ENCODE measurements at places on chromosomes 7 and 10.

DNA sequence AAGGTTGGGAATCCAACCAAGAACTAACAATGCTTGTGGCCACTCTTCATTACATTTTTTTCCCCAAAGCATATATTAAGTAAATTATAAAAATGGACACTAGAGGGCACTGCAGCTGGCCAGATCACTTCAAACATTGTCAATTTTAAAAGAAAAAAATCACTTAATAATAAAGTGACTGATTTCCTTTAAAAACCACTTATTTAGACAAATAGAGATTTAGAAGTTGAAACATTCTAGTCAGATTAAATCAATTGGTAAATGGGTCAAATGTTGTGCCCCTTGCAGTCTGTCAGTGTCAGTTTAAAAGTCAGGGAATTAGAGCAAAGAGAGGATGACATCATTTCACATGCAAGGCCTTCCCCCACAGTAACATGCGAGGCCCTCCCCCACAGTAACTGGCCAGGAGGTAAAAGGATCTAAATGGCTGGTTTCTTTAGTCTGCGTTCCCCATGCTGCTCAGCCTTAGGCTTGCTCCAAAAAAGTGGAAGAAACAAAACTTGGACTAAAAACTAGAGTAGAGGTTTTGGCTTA is 177.9 kb downstream of the SKAP2 start:
- DNase-seq: no peak

DNA sequence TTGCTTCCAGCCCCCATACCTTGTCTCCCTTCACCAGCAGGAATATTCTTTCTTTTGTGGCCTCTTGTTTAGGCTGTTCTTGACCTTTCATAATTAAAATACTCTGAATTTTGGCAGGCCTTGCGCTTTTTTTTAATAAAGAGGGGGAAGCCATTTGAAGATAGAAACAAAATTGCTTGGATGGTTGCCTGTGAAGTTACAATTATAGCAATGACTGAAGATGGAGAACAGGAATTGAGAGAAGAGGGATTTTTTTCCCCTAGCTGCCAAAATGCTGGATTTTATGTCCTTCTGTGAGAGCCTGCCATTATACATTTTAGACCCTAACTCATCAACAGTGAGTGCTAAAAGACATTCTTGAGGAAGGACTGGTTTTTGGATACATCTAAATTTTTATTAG is 24.8 kb downstream of the FGFBP3 start:
- no peak for DNase-seq

DNA sequence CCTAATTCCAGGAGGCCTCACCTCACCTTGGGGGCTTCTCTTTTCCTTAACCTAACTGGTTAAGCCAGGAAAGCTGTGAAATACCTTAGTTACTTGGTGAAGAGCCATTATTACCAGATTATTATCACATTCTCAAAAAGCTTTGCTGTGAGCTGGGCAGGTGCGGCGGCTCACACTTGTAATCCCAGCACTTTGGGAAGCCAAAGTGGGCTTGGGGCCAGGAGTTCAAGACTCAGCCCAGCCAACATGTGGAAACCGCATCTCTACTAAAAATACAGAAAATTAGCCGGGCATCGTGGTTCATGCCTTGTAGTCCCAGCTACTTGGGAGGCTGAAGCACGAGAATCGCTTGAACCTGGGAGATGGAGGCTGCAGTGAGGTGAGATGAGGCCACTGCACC is 102.4 kb upstream of the KLF6 start:
- no peak for DNase-seq

DNA sequence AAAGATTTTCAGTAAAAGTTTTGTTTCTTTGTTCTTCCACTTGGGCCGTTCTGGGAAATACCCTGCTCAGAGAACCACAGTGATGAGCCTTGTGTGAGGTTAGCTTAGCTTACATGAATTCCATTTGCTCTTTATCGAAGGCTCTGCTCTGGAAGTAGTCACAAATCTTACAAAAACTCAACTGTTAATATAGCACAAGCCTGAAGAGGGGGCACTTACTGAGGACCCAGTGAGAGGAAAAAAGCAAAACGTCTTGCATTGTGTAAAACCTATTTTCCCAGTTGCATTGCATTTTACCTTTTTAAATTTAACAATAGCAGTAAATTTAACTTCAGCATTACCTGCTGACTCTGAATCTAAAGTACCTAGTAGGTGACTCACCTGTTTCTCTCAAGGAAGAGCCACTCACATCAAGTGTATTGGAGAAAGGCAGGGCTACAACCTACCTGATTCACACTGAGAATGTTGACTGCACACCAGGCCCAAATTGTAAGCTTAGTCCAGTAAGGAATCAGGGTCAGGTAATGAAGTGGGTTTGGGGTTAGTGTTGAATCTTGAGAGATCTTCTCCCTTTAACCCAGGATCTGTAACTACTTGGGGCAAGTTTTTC is 42.3 kb downstream of the PPP1R17 start:
- no peak for DNase-seq

DNA sequence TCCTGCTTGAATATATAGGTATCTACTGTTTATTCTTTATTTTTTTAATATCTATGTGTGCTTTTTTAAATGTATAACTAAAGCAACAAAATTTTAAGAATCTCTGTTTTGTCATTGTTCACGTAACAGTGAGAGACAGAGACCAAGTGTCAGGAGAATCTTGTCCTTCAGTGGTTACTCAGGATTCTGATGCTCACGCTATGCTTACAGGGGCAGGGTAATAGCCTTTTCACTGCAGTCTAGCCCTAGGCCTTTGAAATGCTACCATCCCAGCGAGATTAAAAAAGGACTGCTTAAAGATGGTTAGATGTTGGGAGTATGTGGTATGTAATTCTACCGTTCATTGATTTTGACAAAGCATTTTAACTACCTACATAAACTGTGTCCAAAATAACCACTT is 71.6 kb upstream of the EGFR start:
- no peak for DNase-seq

- DNase-seq: no peak
Observed at GRCh38 chr10:120098232-120098930, 205.9 kb downstream of the SEC23IP start.

- no peak for DNase-seq
Observed at GRCh38 chr10:87918254-87918859, 54.9 kb downstream of the PTEN start.

DNA sequence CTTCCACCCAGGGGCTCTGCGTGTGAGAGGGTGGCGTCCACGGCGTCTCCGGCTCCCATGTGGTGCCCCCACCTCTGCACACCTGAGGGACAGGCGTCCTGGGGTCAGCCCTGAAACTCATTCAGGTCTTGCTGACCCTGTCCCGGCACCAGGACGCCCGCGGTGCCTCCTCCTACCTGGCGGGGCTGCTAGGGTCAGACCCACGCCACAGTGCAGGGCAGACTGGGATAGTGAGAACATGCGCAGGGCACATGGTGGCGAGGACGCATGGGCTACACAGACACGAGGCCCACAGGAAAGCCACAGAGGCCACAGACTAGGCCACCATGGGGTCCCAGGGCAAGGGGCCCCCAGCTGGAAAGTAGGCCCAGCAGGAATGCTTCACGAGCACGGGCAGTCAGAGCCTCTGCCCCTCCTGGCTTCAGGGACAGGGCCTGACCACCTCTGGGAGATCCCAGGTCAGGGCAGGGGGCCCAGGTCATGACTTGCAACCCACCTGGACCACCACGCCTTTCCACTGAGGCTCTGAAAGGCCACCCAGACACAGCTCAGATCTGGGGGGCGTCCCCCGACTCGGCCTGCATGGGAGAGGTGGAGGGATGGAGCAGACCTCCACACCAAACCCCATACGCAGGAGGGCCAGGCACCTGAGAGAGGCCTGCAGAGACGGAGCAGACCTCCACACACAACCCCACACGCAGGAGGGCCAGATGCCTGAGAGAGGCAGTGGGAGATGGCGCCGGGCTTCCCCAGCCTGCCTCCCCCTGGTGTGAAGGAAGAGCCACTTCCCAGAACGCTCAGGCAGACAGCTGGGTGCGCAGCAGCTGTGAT is 188.6 kb downstream of the ELFN1 start:
- no peak for DNase-seq

DNA sequence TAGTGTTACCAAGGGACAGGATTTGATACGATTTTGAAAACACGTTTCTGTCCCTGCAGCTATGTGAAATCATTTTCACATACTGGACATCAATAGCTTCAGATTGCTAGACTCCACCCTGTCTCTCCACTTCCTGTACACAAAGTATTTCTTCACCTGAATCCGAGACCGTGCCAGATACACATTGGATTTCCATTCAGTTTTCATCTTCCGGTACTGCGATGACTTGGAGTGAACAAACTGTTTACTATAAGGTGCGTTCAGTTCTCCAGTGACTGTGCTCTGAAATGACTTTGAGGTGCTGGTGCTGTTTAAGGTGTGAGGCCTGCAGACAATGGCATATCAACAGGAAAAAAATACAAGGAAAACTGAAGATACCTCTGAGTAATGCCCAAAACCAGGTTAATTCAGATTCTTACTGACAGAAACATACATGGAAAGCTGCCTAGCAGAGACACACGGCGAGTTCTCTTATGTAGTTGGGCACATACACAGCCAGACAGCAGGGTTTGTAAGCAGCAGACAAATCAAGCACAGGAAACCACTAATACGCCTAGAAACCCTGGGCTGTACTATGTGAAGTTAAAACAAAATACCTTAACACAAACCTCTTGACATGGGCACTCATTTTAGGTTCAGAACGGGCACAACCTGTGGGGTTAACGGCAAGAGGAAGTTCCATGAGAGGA is 119.2 kb downstream of the GALNT11 start:
- no peak for DNase-seq

- DNase-seq: no peak
Observed at GRCh38 chr7:43118313-43118712, 5.9 kb downstream of the HECW1 start.

DNA sequence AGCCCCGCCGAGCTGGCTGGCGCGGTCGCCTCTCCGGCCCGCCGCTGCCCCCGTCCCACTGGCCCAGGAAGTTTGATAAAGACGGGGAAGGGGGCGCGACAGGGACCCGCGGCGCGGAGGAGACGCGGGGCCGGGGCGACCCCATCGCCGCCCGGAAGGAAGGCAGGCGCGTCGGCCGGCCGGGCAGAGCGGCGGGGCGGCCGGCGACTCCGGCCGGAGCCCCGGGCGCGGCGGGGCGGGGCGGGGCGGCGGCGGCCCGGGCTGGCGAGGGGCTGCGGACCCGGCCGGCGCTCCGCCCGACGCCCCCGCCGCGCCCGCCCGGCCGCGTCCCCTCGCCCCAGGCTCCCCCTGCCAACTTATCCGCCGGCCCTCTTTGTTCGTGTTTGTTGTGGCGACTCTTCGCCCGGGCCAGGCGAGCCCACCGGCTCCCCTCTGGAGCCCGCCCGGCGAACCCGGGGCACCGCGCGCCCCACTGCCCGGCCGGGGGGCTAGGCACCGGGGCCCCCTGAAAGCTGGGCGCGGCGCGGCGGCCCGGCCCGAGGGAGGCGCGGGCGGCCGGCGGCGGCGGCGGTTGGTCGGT is 571 bp downstream of the KDM7A start:
- no peak for DNase-seq

DNA sequence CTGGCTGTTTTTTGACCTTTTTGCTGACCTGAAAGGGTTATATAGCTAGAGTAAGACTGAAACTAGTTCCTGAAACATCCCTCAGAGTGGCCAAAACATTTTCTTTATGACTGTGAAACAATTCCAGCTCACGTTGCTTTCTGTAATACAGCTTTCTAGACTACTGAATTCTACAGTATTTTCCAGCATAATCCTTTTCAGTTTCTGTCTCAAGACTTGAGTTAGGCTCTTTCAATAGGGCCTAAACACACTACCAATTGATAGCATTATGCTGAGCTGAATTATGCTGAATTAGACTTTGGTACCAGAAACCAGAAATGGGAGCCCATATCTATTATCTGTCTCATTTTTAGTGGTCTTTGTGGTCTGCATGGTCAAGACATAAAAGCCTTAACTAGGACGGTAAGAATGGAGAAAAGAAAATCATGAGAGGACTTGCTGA is 72.6 kb downstream of the EPDR1 start:
- DNase-seq: no peak

DNA sequence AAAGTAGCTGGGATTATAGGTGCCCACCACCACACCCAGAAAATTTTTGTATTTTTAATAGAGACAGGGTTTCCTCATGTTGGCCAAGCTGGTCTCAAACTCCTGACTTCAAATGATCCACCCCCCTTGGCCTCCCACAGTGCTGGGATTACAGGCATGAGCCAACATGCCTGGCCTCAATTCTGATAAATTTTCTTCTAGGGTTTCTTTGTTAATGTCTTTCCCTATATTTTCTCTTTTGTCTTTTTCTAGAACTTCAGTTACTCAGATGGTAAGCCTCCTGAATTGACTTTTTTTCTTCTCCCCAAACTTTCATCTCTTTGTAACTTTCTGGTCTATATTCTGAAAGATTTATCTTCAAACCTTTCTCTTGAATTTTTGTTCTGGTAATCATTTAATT is 12.7 kb upstream of the SMURF1 start:
- no peak for DNase-seq

GRCh38 chr7:156949541-156950380 is at the start of gene NOM1:
Gene NOM1, plus strand, starts transcription at chr7:156949712. Its CDS starts 26 bp downstream, at chr7:156949738.
- DNase-seq: peak; percentile 31

- no peak for DNase-seq
Observed at GRCh38 chr7:32481921-32482320, 8.3 kb downstream of the LSM5 start.

GRCh38 chr7:102864958-102865357 is 47.8 kb upstream of the LRRC17 start:
- DNase-seq: no peak

DNA sequence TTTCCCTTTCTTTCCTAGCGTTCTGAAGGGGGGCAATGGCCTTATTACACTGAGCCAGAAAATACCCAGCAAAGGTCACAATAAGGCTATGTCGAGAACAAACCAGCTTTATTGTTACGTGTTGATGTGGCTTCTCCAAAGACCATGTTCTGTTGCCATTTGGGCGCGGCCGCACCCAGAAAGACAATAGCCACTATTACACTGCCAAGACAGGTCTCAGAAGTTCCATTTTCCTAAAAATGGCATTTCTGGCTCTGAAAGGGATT is 77.8 kb downstream of the PROSER2 start:
- no peak for DNase-seq

DNA sequence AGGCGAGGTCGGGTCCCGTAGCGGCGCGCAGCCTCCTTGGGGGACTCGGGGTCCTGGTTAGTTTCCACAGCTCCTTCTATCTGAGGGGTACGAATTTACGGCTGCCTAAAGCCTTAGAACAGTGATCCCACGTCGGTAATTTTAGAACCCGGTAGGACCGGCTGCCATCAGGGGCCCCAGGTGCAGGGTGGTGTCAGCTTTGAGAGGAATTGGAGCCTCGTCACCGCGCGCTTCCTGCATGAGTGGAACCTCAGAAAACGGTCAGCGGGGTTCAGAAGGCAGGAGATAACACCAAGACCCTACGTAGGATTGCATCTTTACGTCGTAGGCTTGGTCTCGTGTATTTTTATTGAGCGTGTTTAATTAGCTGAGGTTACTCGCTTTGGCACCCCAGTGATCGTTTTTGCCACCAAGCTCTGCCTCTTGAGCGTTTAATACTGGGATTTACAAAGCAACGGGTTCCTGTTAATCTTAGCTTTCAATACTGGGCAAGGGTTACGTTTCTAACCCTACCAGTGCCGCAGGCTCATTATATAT is 443 bp downstream of the RNF32 start:
- DNase-seq: no peak

GRCh38 chr7:37765421-37765829 is 81.9 kb downstream of the GPR141 start:
- no peak for DNase-seq

- DNase-seq: no peak
Observed at GRCh38 chr10:22427890-22428571, 82.7 kb downstream of the SPAG6 start.

All from caudate nucleus (tissue), 63 donors.